ENCODE measurements at places on chromosomes 16 and 17.

DNA sequence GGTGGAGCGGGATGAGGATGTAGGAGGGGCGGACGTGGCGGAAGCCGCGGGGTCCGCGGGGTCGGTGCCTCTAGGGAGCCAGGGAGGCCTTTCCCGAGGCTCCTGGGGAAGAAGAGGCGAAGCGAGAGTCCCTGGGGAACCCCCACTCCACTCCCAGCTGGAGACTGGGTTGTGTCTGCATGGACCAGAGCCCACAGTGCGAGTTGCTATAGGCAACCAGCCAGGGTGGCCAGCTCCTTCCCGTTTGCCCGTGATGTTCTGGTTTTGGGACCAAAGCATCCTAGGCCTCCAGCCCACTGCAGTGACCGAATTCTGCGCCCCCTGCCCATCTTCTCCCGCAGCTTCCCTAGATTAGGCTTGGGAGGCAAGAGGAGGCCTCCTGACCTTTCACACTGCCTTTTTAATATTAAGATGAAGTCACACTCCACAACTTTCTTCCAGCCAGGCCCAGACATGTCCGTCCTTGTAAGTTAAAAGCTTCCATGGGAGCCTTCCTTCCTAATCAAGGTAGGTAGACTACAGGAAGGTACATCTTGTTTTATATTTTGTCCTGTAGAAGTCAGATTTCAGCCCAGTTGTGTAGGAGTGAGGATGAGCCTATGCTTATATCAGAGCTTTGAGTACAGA, 469 bp downstream of the AMZ2 start:
- DNase-seq, result peak; percentile 80

DNA sequence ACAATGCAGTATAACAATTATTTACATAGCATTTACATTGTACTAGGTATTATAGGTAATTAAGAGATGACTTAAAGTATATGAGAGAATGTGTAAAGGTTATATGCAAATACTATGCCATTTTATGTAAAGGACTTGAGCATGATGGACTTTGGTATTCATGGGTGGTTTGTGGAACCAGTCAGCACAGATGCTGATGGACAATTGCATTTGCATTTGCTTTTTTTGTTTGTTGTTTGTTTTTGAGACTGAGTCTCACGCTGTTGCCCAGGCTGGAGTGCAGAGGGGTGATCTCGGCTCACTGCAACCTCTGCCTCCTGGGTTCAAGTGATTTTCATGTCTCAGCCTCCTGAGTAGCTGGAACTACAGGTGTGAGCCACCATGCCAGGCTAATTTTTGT, 36.0 kb downstream of the BCAS3 start:
- DNase-seq, result no peak

GRCh38 chr16:3358871-3359270, 3.2 kb downstream of the OR2C1 start:
- no peak for DNase-seq

- no peak for DNase-seq
Measured at GRCh38 chr17:32495359-32496231, 8.8 kb downstream of the CDK5R1 start.

- peak; percentile 8 for DNase-seq
Measured at GRCh38 chr16:22813948-22814710, at the start of gene HS3ST2. Gene HS3ST2, plus strand, starts transcription at chr16:22814162. Its CDS starts 449 bp downstream, at chr16:22814611.

GRCh38 chr16:69566240-69566980, 644 bp downstream of the NFAT5 start:
- peak; percentile 79 for DNase-seq

GRCh38 chr16:74322301-74322710, 25.7 kb downstream of the PSMD7 start:
- DNase-seq, result no peak

- no peak for DNase-seq
Measured at GRCh38 chr17:12686486-12686885, 20.8 kb downstream of the MYOCD start.

DNA sequence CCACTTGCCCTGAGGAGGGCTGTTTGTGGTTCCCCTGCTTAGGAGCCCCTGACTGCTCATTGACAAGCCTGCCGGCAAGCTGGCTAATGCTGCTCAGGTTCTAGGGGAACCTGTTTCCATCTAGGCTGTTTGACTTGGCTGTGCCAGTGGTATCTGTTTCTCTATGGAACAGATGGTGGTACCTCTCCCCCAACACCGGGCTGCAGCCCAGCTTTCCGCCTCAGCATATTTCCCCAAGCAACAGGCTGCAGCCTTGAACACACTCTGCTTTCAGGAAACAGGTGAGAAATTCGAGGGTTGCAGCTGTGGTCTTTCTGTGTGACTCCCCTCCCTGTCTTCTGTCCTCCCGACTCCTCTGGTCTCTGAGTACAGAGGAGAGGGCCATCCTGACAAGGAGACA, 132.3 kb downstream of the TMEM132E start:
- DNase-seq, result no peak

DNA sequence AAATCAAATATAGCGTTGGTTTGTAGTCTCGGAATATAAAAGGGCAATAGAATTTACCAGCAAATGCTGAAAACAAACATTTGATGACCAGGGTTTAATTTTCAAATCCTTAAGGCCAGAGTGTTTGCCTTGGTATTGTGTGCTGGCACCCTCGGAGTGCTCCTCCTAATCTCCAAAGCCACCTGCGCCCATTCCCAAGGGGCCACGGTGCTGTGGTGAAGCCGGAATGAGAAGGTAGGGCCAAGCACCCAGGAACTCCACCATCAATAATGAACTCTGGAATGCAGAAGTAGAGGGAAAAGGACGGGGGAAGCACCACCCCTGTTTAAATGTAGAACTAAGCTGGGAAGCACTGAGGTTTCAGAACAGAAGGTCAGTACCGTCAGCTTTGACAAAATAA, 51.9 kb downstream of the COG7 start:
- no peak for DNase-seq

GRCh38 chr17:1557355-1558095, 5.1 kb downstream of the PITPNA start:
- no peak for DNase-seq

- no peak for DNase-seq
Measured at GRCh38 chr17:31289790-31290189, 7.2 kb downstream of the OMG start.

- DNase-seq, result no peak
Measured at GRCh38 chr17:31926100-31926729, 10.6 kb upstream of the SUZ12 start.

- DNase-seq, result no peak
Measured at GRCh38 chr16:72721981-72722380, 325.9 kb downstream of the ZFHX3 start.

- peak; percentile 69 for DNase-seq
Measured at GRCh38 chr16:578870-579405, 9.2 kb downstream of the PIGQ start.

DNA sequence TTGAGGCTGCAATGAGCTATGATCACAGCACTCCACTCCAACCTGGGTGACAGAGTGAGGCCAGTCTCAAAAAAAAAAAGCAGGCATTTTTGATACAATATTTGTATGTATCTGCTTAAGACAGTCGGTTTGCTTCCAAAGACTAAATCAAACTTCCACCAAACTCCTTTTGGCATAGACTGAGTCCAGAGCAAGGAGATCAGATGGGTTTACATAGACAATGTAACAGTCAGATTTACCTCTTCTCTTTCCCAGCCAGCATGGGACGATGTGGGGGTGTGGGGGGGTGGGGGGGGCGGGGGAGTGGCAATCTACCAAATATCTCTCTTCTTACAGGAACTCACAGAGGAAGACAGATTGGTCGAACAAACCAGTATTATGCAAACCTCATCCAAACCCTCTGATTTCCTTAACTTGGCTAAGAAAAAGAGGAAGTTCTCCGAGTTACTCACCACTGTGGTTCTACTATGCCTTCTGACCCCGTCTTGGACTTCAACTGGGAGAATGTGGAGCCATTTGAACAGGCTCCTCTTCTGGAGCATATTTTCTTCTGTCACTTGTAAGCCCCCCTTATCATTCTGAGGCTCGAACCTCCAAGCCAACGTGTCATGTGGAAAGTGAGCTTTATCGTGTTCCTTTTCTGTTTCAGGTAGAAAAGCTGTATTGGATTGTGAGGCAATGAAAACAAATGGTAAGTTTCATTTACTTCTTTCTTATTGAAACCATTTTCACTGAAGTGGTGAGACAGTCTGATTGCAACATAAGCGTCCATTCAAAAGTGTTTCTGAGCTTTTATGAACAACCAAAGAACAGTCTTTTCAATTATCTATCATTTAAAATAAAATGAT, at the start of gene MILR1:
TSS of gene MILR1 (plus strand) at position 451 of the 848 bp plus-strand sequence. CDS start at position 505, 54 bp downstream.
- DNase-seq, result peak; percentile 79

DNA sequence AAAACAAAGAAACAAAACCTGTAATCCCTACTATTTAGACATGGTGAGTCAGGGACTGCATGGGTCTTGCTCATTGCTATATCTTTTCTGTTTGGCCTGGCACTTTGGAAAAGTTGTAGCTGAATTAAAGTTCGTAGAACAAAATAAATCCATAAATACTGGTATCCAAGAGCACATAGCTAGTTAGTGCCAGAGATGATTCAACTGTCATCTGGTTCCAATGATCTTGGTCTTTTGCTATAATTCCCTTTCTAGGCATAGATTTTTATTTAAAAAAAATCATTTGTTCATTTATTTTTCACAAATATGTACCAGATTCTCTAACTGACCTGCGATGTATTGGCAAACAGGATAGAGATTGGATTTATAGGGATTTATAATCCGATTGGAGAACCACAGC, 1436.1 kb upstream of the GOT2 start:
- DNase-seq, result no peak

- peak; percentile 52 for DNase-seq
Measured at GRCh38 chr16:56424404-56424764, 961 bp downstream of the AMFR start.

GRCh38 chr17:53649201-53649600, 173.5 kb upstream of the KIF2B start:
- DNase-seq, result no peak
